ENCODE measurements at places on chromosomes 5 and 9.

DNA sequence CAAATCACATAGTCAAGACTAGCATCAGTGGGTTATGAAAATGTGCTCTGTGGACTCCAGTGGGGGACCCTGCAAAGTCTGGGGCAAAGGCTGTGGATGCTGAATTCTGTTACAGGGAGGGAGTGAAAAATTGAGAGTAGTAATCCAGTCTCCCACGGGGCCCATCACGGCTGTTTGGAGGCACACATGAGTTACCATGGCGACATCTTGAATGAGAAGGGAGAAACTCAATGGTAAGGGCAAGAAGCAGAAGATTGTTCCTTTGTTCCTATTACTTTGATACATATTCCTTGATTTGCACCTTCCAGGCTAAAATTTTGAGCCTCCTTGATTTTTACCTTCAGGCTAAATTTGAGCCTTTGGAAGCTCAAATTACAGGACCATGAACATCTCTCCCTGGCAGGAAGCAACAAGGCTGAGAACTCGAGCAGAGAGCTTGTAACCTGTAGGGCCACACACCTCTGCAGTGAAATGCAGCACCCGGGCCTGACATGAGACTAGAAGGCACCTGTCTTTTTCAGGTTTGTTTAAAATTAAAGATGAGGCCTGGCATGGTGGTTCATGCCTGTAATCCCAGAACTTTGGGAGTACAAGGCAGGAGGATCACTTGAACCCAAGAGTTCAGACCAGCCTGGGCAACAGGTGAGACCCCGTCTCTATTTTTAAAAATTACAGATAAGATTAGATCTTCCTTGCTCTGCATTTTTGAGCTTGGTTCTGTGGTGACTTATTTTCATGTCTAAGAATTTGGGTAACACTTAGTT lies 31.0 kb upstream of the ZFR start:
- DNase-seq, result no peak

DNA sequence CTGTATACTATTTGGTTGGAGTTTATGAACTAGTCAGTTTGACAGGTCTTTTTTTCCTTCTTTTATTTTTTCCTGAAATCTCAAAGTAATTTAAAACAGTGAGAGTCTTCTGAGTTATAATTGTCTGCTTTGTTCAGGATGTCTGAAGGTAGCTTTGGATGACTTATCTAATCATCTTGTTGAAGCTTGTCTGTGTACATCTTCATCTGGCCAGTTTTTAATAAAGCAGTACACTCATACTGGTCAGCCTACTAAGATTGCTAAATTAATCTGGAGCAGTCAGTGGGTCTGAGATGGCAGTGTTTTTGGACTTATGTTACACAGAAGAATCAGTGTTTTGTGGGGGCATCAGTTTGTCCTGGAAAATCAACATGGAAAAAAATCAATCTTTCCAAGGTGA lies 482.4 kb downstream of the CDH10 start:
- DNase-seq, result no peak

DNA sequence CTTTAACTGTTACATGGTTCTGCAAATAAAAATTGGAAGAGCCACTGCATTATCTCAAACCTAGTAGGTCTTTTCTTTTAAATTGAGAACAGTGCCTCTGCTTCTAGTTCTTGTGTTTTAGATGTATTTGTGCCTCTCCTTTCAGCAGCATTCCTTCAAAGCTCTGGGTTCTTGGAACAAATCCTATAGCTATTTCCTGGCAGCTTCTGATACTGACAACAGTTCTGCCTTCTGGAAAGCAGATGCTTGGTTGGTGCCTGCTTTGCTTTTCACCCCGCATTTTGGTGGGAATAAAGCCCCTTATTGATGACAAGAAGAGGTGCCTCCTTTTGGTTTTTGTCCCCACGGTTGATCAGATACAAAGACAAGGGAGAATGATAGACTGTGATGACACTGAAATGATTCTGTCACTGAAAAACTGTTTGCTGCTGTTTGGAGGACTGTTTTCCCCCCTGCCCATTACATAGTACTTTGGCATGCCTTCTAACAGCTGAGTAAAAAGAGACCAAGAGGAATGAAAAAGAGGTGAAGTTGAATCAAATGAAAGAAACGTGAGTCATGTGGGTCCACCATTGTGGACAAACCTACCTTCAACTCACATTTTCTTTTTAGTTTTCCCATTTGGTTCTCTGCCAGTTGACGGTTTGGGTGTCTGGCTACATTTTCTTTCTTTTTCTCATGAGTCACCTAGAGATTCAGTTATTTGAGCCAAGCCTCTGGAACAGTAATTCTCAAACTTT lies 5.6 kb downstream of the PTCD2 start:
- no peak for DNase-seq

DNA sequence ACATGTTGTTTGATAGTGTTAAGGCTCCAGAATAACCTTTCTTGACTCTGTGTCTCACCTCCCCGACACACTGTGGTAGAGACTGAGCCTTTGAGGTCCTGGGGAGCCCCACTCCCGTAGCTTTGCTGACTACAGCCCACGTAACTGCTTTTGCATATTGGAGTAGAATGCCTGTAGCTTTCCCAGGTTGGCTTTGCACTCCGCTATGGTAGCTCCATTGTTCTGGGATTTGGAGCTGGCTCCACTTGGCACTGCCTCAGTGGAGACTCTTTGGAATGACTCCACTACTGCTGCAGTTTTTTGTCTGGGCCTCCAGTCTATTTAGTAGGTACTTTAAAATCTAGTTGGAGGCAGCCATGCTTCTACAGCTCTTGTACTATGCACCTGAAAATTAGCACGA lies 56.2 kb upstream of the ANXA1 start:
- no peak for DNase-seq

GRCh38 chr5:169789417-169789940 lies 152.4 kb downstream of the DOCK2 start:
- DNase-seq, result no peak

- no peak for DNase-seq
Measured at GRCh38 chr9:37340961-37341360, 81.5 kb upstream of the GRHPR start.

- no peak for DNase-seq
Measured at GRCh38 chr5:168765551-168766425, 186.6 kb upstream of the PANK3 start.
